ENCODE measurements at places on chromosomes 1 and 21.

DNA sequence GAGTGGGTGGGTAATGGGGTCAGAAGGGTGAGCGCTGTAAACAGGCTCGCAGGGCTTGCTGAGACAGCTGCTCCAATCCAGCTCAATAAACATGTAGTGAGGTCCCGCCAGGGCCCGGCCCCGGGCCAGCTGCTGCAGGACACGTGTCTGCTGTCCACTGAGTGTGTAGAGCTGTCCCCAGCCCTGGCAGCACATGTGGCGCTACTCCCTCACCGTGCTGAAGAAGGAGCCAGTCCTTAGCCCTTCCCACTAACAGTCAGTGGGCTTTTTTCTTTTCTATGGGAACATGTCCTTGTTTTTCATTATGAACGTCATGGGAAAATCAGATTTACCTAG lies 78.9 kb upstream of the C1orf174 start:
- no peak for DNase-seq

GRCh38 chr1:21261551-21262292 lies 28.5 kb downstream of the ECE1 start:
- DNase-seq, result no peak

DNA sequence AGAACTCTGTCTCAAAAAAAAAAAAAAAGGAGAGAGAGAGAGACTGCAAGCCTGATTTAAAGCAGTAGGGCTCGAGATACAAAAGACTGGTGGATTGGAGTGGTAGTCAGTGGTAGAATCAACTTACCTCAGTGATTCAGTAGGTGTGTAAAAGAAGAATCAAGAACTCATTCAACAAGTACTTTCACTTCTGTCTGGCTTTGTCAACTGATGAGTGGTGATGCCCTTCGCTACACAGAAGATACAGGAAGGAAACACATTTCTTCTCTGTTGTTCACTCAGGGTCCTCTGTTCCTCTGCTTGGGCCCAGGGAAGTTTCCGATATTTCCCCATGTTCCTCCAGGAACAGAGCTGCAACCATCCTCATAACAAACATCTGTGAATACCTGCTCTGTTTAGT lies 68.6 kb upstream of the COG2 start:
- DNase-seq, result no peak

- no peak for DNase-seq
Observed at GRCh38 chr1:154418062-154418921, 13.1 kb downstream of the IL6R start.

GRCh38 chr1:61864489-61864888 lies 122.2 kb downstream of the PATJ start:
- DNase-seq, result no peak

DNA sequence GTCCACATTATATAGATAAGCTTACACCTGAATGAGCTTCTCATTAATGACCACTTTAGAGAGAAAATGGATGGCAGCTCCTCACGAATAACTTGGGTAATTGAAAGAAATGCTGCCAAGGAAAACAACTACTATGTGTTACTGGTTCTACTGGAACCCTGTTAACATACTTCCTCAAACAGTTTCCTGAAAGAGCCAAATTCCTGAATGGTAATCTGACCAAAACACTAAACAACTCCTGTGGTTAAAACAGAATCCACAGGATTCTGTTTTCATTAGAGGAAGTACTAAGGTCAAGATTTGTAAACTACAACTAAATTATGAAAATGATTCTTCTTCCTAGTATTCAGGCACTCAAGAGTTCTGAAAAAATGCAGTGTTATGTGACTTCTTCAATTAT lies 107.2 kb downstream of the DNM3 start:
- no peak for DNase-seq

DNA sequence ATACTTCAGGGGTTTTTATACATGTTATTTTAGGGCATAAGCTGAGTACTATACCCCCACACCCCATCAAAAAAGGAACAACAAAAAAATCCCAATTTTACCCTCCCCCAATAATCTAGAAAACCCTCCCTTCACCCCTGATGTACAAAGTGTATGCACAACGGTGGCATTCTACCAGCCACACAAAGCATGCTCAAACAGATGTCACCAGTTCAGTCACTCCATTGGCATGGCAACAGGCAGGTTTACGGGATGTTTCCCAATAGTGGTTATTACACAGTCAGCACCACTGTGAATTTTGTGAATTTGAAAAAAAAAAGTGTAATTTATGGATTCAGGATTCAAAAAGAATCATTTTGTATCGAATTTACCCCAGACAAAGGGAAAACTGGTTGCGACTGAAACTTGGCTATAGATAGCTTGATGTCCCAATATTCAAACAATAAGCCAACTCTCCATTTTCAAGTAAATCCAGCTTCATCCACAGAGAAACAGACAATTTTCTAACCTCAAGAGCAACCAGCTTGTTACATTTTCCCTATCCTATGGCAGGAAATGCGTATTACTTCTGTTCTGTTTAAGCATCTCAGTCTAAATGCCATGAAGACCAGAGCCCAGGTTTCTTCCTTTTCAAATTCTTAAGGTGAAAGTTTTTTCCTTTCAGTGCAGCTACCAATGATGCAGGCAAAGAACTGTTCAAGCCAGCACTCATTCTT lies 34.0 kb upstream of the SLC45A3 start:
- no peak for DNase-seq

- peak; percentile 77 for DNase-seq
Observed at GRCh38 chr1:106975944-106976343, 80.5 kb upstream of the PRMT6 start.
